ENCODE measurements at places on chromosomes 16 and 17.

GRCh38 chr16:54447576-54448440 is 161.2 kb upstream of the IRX3 start:
- DNase-seq = no peak

GRCh38 chr16:68739964-68740627 is 3.0 kb downstream of the CDH1 start:
- DNase-seq = no peak

GRCh38 chr16:80759419-80760162 is 44.8 kb downstream of the CDYL2 start:
- no peak for DNase-seq

DNA sequence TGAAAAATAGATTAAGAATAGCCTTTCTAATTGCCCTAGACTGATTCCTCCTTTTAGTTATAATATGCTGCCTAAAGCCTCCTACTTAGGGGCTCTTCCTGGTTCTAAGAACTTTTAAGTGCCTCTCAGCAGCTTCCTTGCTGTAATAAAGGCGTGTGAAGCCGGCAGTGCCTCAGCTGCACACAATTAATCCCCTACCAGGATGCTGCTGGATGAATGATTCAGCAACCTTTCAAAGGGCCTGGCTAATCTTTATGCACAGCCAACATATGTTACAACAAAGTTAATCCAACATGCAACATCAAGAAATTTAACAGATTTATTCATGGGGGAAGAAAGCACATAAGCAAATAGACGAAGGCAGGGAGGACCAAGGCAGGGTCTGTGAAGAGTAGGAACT is 145.2 kb downstream of the PMP22 start:
- DNase-seq = no peak

GRCh38 chr17:73043686-73044581 is 48.6 kb downstream of the SLC39A11 start:
- DNase-seq = peak; percentile 73

- DNase-seq = no peak
These were observed 3.6 kb upstream of the POLG2 start for GRCh38 chr17:64500487-64500859.

GRCh38 chr16:68503334-68503733 is 35.8 kb upstream of the ZFP90 start:
- no peak for DNase-seq

GRCh38 chr17:47239967-47240651 is 13.5 kb upstream of the ITGB3 start:
- DNase-seq = no peak

DNA sequence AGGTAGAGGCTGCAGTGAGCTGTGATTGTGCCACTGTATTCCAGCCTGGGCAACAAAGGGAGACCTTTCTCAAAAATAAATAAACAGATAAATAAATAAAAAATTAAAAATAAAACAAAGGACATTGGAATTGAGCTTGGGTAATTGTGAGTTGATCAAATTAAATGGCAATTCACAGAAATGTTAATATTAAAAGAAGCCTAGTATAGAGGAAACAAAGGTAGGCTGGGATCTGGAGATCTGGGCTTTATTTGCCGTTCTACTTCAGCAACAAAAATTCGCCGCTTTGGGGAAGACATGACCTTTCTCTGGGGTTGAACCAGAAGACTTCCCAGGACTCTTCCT is 332 bp upstream of the VPS25 start:
- DNase-seq = no peak

DNA sequence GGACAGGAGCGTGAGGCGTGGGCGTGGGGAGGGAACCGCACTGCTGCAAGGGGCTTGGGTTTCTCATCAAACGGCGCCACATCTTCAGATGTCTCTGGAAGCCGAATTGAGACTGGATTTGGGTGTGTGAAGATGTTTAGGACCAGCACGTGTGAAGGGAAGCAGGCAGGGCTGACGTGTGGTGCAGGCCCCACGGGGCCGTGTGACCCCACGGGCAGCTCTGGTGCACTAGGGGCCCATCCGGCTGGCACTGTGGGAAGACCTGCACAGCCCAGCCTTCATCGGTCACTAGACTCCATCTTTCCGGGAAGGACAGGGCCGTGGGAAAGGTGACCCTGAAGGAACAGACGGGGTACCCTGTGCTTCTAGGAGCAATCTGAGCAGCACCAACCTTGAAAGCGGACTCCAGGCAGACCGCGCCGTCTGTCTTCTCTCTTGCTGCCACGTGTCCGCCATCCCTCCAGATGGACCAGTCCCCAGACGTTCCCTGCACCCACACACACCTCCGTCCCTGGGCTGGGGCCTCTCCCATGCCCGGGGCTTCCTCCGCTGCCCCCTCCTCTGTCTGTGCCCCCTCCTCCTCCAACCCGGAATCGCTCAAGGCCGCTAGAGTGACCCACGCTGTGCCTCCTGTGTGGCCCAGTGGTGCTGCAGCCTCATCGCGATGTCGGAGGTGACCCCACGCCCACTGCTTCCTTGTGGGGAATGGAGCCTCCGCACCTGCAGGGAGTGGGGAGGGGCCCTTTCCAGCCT is 23.4 kb upstream of the CBFA2T3 start:
- no peak for DNase-seq

GRCh38 chr17:17888371-17888770 is 51.6 kb upstream of the SREBF1 start:
- DNase-seq = no peak

- DNase-seq = no peak
These were observed 104.7 kb downstream of the LITAF start for GRCh38 chr16:11481987-11482386.

GRCh38 chr16:19549673-19550072 is 5.8 kb upstream of the VPS35L start:
- DNase-seq = no peak

DNA sequence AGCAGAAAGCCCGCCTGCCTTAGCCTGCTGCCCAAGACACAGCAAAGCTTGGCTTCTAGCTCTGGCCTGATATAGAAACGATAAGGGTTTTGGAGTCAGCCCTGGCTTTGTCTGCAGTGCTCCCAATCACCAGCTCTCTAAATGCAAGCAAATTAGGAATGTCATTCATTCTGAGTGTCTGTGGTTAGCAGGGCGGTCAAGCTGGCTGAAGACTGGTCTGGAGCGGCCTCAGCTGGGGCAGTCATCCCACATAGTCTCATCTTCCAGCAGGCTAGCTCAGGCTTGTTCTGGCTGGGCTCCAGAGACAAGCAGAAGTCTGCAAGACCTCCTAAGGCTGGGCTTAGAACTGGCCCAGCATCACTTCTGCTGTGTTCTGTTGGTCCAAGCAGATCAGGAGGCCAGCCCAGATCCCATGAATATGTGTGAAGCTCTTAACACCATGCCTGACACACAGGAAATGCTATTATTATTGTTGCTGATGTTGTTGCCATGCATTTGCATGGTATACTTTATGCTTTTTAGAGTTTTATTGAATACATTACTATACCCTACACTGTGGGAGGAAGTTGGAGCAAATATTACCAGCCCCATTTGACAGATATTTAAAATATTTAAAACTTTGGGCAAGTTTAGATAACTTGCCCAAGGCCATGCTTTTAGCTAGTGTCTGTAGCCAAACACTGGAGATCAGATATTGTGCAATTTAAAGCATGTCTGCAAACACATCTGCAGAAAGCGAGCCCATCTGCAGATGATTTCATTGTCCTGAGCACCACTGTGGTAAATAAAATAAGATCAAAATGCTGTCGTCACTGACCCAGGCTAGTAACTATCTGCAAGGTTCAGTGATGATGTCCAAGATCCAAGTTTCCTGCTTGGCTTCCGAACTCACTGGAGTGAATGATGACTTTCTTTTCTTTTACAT is 24.8 kb downstream of the TMC7 start:
- DNase-seq = no peak

GRCh38 chr17:15436473-15437302 is 30.7 kb downstream of the CDRT4 start:
- peak; percentile 78 for DNase-seq

- DNase-seq = no peak
These were observed 18.1 kb upstream of the KRT17 start for GRCh38 chr17:41642252-41643156.

DNA sequence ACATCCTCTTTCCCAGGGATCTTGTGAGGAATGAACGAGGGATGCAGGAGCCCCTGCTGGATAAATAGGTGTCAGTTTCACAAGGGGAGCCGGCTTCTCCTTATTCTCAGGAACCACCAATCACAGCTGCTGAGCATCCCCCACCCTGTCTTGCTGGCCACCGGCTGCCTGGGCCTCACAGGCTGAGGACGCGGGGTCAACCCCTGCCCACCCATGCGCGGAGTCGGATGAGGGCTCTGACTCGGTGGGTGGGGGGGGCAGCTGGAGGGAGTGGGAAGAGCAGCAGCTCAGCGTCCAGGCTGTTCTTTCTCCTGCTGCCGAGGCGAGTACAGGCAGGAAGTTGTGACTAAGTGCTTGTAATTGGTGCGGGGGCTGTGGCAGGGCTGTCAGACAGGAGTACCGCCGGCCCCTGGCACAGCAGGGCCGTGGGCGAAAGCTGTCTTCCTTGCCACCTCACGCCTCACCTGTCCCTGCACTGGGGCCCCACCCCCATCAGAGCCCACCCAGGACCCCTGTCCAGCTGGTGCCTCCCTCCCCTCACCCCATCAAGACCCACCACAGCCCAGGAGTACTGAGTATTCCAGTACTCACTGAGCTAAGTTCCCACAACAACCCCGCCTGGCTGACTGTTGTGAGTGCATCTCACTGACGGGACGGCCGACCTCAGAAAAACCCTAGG is 11.0 kb upstream of the DPEP1 start:
- DNase-seq = no peak

DNA sequence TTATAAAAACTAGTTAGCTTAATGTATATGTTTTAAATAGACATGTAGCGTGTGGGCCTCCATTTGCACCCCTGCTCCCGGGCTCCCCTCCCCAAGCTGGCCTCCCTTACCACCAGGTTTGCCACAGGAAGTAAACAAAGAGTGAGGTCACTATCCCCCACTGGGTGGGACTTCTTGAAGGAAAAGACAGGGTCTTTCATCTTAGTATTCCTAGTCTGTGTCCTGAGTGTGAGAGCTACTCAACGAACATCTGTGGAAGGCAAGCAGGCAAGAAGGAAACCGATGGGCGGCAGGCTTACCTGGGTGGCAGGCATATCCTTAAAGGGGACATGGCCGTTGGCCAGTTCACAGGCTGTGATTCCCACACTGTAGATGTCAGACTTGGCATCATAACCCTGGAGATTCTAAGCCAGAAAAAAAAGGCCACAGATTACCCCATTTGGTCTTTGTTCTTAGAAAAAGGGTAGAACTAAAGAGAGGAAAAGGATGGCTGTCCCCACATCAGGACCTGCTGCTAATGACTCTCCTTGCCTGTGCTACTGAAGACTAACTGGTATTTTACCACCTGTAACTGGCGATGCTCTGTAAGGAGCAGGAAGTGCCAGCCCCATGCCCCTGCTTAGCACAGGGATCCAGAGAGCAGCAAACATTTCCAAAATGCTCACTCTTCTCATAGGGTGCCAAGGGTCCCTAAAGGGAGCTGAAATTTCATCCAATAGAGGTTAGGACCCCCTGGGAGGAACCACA is 6.6 kb upstream of the LIMD2 start:
- no peak for DNase-seq

- no peak for DNase-seq
These were observed 14.8 kb downstream of the DNAI2 start for GRCh38 chr17:74288785-74289184.

- DNase-seq = no peak
These were observed at the start of gene HIGD1B for GRCh38 chr17:44847586-44847985. Gene HIGD1B, plus strand, starts transcription at chr17:44847883. Its CDS starts 270 bp downstream, at chr17:44848153.

DNA sequence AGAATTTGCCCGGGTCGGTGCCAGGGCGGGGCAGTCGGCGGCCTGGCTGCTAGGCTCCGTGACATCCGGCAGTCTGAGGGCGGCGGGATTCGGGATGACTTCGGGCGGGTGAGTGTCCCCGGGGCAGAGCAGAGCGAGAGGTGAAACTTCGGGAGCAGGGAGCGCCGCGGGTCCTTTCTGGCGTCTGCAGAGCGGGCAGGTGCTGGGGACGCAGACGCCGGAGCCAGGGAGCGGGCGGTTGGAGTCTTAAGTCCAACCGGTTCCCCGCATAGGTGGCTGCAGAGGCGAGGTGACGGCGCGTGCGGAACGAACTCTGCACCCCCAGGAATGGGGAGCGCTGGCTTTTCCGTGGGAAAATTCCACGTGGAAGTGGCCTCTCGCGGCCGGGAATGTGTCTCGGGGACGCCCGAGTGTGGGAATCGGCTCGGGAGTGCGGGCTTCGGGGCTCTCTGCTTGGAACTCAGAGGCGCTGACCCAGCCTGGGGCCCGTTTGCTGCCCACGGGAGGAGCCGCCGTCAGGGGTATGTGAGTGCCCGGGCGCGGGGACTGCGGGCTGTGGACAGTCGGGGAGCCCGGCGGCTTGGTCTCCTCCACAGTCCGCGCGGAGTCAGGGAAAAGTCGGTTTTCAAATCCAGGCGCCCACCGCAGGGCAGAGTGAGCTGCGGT is at the start of gene B4GALNT2:
B4GALNT2 (plus strand) TSS at position 71 of the 666 bp plus-strand sequence; CDS start at position 95, 24 bp downstream.
- no peak for DNase-seq

DNA sequence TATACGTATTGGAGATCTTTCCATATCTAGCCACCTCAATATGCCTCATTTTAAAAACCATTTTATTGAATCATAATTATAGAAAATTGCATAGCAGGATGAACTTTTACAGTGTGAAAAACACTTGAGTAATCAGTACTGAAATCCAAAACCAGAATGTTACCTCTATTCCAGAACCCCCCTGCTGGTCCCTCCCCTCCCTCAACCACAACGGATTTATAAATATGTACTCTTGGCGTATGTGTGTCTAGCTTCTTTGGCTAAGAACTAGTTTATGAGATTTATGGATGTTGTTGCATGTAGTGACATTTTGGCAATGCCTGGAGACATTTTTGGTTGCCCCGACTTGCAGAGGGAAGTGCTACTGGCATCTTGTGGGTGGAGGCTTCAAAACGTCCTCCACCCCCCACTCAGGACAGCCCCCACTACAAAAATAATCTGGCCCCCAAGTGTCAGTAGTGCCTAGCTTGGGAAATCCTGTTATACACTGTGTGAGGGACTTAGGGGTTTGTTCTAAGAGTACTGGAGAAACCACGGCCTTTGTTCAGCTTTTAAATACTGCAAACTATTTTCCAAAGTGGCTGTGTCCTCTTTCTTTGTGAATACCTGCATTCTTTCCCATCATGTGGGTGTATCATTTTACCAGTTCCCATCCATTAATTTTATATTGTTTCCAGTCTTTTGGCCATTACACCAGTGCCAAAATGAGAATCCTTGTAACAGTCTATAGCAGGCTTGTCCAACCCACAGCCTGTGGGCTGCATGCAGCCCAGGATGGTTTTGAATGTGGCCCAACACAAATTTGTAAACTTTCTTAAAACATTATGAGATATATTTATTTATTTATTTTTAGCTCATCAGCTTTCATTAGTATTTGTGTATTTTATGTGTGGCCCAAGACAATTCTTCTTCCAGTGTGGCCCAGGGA is 23.7 kb downstream of the ITPRIPL2 start:
- no peak for DNase-seq

DNA sequence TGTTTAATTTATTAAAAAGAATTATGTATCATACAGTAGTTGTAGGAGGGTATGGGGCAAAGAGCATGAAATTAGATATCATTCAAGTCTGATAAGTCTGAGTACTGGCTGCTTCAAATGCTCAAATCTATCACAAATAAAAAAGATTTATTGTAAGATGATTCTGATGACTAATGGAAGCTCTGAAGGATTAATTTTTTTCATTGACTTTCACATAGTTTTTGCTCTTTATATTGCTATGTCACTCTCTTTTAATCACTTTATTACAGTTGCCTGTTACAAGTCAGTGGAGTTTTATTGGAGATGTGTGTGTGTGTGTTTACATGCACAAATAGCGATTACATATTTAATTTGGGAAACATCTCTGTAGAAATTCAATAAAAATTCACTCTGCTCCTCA is 15.0 kb downstream of the MAP2K4 start:
- no peak for DNase-seq

- no peak for DNase-seq
These were observed 335.1 kb downstream of the HS3ST4 start for GRCh38 chr16:26026709-26027450.
